ENCODE measurements at places on chromosomes 16 and 17. TPM values are rescaled to one million over a fixed set of nuclear protein-coding genes. Genes with fewer than 3 reads are reported as not detected.

Gene KRTAP1-5
- not detected for total RNA-seq

GRCh38 chr17:1941272-1942065 is 83.7 kb downstream of the RTN4RL1 start:
- no peak for DNase-seq

- no peak for DNase-seq
Measured at GRCh38 chr17:34201767-34202166, 53.3 kb upstream of the CCL2 start.

GRCh38 chr17:39082482-39082881 is 69.0 kb downstream of the PLXDC1 start:
- DNase-seq = no peak

DNA sequence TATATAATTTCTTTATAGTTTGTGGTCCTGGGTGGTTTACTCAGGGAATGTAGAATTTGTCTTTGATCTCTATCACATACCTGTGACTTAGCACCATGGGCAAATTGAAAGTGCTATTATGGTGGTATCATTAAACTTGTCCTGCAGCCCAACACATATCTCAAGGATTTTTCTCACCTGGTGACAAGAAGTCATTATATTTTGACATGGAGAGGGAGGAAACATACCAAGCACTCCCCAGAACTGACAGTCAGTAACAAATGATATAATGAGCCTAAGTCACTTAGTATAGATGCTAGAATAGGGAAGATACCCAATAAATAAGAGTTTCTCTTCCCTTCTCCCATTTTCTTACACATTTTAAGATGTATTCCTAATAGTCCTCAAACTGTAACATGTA is 805.5 kb upstream of the KIF2B start:
- no peak for DNase-seq
